NCI-H510A treated with DMSO at 0.1 percent for 48 hours (cell line): ENCODE measurements at places on chromosomes 5 and 9.
A peak's percentile ranks its signal among the peaks of the same experiment; 100 is the strongest.

- no peak for DNase-seq
These were observed 700.7 kb upstream of the GRAMD2B start for GRCh38 chr5:125722550-125722949.

GRCh38 chr9:115594557-115594956, 476.6 kb upstream of the TNC start:
- no peak for DNase-seq

DNA sequence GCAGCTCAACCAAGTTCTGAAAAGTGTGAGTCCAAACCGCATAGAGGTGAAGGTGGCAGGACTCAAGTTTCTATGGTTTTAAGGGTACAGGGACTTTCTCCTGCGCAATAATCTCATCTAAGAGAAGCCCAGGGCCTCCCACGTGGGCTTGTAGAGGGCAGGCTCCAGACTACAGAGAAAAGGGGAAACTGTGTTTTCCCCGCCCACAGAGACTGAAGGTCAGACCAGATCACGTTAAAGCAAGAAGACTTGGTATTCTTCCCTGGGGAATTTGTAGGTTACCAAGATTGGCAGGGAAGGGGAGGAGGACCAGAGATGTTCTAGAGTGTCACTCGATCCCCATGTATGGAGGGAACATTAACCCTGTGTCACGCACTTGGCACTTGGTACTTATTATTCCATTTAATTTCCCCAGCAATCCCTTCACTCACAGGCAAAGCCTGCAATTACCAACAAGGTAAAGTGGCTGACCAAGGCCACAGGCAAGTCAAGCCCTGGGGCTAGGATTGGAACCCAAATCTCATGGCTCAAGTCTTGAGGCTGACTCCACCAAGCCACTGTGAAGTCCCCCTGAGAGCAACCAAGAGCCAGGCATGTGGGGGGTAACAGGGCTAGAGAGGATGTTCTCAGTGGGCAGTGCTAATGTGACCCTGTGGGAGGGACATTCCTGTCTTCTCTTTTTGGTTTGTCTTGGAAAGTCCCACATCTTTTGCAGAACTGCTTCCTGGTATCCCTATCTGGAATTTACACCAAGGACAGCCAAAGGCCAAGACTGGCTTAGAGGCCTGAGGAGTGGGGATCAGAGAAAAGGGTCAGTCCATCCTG, 18.3 kb upstream of the NEK6 start:
- no peak for DNase-seq

DNA sequence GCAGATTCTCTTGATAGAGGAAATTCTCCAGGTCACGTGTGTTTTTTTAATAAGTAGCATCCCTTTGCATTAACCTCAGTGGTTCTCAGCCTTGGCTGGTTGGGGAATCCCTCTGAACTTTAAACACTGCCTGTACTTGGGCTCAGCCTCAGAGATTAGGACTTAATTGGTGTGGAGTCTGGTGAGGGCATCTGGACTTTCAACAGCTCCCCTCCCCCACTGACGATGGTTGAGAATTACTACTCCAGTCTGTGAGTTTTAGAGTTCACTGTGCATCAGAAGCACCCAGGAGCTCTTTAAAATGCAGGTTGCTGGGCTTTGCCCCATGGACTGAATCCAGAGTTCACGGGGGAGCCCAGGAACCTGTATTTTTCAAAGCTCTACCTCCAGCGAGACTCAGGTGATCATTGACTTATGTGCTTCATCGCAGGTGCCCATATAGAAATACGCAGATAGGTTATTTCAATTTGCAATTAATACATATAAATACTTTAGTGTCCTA, 71.4 kb downstream of the DAPK1 start:
- DNase-seq, result no peak

GRCh38 chr5:96248131-96248530, 184.9 kb downstream of the PCSK1 start:
- DNase-seq, result no peak

- no peak for DNase-seq
These were observed 261.6 kb downstream of the SEMA5A start for GRCh38 chr5:9284272-9284671.

GRCh38 chr5:93422652-93423280, 158.3 kb downstream of the NR2F1-AS1 start:
- no peak for DNase-seq

GRCh38 chr5:73654171-73654811, 28.3 kb downstream of the ARHGEF28 start:
- DNase-seq, result no peak

DNA sequence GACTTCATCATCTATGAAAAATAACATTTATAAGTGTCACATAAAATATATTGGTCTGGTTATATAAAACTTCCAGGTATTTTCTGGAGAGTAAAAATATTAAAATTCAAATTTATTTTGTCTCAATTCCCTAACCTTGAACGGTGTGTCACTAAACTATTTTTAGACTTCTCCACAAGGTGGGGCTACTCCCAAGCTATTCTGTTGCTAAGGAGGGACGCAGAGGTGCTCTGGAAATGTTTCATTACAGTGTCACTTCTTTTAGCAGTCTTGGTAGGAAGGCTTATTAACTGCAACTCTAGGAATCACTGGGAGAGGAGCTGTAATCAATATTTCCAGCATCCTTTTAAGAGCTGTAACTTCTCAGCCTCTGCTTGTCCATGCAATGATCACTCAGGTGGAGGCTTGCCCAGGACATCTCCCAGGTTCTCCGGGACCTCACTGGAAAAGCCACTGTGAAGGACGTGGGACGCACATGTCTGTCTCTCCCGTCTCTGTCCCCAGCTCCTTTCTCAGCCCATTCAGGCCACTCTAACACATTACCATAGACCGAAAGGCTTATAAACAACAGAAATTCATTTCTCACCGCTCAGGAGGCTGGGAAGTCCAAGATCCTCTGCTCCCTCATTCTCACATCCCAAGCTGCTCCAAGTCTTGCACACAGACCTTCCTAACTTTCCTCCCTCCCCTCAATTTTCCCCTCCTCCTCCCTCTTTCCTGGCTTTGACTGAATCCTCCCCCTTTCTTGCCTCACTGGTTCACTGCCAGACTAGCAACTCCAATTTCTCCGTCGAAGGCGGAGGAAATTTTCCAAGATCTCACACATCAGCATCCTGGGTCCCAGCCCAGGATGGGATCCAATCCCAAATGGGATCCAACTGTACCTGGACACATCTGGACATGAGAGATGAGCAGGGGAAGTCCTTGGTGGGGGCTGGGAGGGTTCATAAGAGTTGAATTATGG, 32.7 kb upstream of the DNAH5 start:
- peak; percentile 88 for DNase-seq

- no peak for DNase-seq
These were observed 1.6 kb upstream of the OXCT1 start for GRCh38 chr5:41871852-41872251.

DNA sequence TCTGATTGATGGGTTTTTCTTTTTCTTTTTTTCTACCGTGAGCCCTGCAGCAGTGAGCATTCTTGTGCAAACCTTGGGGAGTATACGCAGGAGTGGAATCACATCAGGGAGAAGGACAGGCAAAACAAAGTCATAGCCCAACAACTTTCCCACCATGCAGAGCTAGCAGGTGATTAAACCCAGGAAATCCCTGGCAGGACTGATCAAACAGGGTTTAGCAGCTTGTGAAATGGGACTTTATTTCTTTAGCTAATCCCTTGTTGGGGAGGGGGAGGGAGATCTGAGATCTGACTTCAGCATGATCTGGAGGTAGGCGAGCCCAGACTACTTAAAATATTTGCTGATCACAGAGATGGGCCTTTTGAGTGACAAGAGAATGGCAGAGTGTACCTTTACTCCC, 162.0 kb upstream of the GLRA1 start:
- DNase-seq, result no peak

- DNase-seq, result no peak
These were observed 13.8 kb downstream of the RALGDS start for GRCh38 chr9:133107245-133107722.

- DNase-seq, result no peak
These were observed 115.8 kb upstream of the OTULINL start for GRCh38 chr5:14465776-14466175.

GRCh38 chr5:76791461-76791860, 27.4 kb upstream of the F2RL1 start:
- DNase-seq, result no peak

- no peak for DNase-seq
These were observed 1.0 kb downstream of the PHPT1 start for GRCh38 chr9:136849960-136850865.

GRCh38 chr9:136578915-136579649, 33.2 kb upstream of the NOTCH1 start:
- no peak for DNase-seq

GRCh38 chr5:95519151-95519550, 35.6 kb downstream of the SKIC3 start:
- DNase-seq, result no peak

DNA sequence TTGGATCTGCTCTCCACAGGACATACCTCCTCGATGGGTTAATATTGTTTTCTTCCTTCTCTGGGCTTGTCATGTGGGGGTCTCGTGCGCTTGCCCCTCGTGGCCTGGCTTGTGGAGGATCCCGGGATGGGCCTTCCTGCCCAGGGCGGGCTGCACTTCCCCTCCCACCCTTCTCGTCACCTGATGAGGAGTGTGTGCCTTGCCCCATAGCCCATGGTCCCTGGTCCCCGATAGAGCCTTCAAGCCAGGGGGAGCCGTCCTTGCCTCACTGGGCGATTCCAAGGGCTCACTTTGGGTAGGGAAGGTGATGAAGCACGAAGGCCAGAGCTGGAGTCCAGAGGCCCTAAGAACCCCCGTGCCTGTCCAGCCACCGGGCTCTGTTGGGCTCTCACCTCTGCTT, 28.7 kb downstream of the DYNC2I2 start:
- DNase-seq, result no peak

GRCh38 chr5:72597456-72597948, 90.3 kb upstream of the ZNF366 start:
- no peak for DNase-seq

GRCh38 chr5:95959888-95960666, 1.6 kb downstream of the ELL2 start:
- DNase-seq, result no peak

GRCh38 chr9:121652021-121652837, 795 bp downstream of the DAB2IP start:
- DNase-seq, result no peak

GRCh38 chr9:8863886-8864544, 1064.4 kb upstream of the DMAC1 start:
- no peak for DNase-seq

GRCh38 chr5:30846171-30846570, 347.3 kb upstream of the CDH6 start:
- DNase-seq, result no peak

DNA sequence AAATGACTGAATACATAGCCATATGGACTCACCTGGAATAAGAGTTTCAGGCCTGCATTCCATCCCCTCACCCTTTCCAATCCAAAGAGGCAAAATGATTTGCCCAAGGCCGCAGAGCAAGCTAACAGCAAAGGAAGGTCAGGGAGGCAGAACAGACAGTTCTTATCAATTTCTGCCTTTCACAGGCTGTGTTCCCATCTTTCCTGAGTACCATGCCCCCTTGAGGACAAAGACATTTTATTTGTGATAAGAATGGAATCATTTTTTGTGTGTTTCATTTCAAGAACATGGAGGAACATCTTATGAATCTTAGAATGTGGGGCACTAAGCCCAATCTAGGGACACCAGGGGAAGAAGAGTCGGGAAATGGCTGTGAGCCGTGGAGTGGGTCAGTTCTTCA, 13.9 kb downstream of the LHFPL2 start:
- DNase-seq, result no peak

- DNase-seq, result no peak
These were observed 52.2 kb downstream of the SLC36A1 start for GRCh38 chr5:151499501-151500035.

DNA sequence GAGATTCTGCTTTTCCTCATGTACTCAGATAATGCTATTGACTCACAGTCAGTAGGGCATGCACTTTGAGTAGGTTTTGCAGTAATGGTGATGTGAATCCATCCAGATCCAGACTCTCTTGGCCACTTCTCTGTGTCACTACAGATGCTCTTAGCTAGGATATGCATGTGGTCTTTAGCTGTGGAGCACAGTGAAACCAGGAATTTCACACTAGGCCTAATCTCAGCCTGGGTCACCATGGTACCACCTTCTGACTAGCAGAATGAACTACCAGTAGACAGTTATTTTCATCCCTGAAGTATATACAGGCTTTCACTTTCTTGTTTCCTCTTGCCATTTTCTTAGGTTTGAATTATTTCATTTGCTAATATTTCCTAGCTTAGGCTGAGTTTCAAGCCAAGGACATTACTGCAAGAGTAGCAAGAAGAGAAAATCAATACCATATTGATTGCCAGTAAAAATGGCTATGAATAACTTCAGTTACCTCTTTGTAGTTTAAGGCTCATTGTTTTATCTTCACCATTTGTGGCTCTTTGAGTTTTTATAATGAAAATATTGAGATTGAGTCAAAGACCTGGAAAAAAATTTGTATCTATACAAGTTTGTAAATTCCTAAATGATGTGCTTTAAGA, 28.4 kb upstream of the CSNK1G3 start:
- DNase-seq, result no peak

DNA sequence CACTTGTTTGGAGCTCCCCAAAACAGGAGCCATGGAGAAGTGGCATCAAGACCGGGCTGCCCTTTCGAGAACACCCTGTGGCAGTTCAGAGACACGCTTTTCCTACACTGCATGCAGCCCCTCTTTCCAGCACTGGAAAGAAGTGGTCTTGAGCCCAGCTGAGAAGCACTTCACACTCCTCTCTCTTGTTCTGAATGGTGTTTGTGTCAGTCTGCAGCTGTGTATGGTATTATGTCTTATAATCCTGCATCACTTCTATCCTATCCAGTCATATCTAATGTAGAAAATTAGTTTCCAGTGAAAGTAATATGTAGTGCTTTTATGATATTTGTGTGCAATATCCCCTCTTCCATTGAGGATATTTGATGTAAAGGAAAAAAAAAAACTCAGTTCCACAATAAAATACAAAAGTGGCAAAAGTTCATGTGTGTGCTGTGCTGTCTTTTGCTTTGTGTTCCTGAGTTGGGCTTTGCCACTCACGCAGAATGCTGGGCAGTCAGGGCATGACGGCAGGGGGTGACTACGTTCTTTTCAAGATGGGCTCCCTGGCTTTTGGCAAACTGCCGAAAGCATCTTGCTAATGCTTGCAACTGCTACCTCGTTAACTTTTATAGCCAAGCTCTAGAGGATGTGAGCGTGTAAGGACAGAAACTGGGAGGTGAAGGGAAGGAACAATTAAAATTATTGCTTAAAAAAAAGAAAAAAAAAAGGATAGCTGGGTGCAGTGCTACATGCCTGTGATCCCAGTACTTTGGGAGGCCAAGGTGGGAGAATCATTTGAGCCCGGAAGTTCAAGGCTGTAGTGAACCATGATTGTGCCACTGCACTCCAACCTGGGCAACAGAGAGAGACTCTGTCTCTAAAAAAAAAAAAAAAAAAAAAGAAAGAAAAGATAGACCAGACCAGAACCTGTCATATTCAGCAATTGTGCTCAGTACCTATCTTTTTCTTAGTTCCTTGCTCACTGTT, 102.2 kb downstream of the MAP1B start:
- peak; percentile 12 for DNase-seq

GRCh38 chr9:93437996-93438395, 13.5 kb upstream of the FAM120A start:
- DNase-seq, result no peak

- DNase-seq, result peak; percentile 88
These were observed 2.1 kb upstream of the GFRA3 start for GRCh38 chr5:138276402-138277054.
